CD4-positive, alpha-beta T cell treated with Interferon alpha-2 for 1 hour (primary cell): ENCODE measurements at places on chromosomes 1 and 21.

- no peak for DNase-seq
These were observed 17.5 kb upstream of the OR6N2 start for GRCh38 chr1:158798531-158798930.

DNA sequence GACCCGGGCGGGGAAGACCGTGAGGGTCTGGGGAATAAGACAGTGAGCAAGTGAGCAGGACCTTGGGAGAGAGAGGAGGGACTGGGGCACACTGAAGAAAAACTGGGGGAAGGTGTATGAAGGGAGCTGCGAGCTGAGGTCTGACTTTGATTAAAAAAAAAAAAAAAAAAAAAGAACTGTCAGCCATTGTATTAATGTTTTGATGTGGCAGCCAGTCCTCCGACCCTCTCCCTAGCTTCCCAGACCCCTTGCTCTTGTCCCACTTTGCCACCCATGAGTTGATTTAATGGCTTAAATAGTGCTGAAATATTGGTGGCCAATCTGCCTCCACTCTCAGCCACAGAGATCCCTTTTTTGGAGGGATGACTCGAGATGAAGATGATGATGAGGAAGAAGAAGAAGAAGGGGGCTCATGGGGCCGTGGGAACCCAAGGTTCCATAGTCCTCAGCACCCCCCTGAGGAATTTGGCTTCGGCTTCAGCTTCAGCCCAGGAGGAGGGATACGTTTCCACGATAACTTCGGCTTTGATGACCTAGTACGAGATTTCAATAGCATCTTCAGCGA is 652 bp downstream of the HAX1 start:
- no peak for DNase-seq

GRCh38 chr1:21916447-21917238 is 20.5 kb downstream of the HSPG2 start:
- no peak for DNase-seq

GRCh38 chr1:196951711-196952394 is 8.3 kb downstream of the CFHR2 start:
- DNase-seq, result no peak

DNA sequence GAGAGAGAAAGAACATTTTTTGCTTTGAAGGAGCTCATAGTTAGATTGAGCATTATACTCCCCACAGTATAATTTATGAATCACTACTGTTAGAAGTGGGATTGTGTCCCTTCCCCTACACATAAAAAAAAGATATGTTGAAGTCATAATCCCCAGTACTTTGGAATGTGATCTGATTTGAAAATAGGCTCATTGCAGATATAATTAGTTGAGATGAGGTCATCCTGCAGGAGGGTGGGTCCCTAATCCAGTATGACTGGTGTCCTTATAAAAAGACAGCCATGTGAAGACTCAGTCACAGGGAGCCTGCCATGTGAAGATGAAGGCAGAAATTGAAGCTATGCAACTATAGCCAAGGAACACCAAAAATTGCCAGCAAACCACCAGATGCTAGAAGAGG is 76.4 kb downstream of the TGFB2 start:
- no peak for DNase-seq
